NCI-H345 (cell line): ENCODE measurements at places on chromosomes 5 and 9.

GRCh38 chr9:33437898-33438297 lies 9.5 kb downstream of the AQP3 start:
- DNase-seq = no peak

- DNase-seq = no peak
Measured at GRCh38 chr9:26271495-26272122, 593.4 kb upstream of the TUSC1 start.

- no peak for DNase-seq
Measured at GRCh38 chr5:159309689-159310433, 20.4 kb downstream of the IL12B start.

GRCh38 chr9:137974746-137975526 lies 97.4 kb downstream of the CACNA1B start:
- no peak for DNase-seq

DNA sequence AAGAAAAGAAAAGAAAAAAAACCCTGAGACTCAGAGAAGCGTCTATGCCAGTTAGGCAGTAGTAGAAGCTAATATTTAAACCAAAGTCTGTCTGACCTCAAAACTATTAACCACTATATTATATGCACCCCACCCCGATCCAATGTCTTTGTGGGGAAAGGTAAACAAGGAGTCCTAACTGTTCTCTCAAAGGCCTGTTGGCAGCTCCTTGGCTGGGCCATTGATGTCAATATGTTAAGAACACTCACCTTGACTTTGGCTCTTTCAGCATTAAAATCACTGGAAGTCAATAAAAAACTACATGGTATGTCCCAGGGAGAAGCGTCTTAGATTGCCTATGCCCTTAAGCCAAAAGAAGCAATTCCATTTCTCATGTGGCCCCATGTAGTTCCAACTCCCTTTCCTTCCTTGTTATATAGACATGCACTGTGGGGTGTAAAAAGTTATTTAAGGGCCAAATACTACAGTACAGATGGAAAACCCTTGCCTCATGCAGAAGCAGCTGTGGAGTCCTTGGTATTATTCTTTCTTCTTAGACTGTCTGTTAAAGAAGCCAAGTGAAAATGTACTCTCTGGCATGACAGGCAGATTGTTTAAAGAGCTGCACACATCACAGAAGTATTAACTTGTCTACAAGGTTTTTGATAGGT lies 308.6 kb upstream of the RPS23 start:
- no peak for DNase-seq

DNA sequence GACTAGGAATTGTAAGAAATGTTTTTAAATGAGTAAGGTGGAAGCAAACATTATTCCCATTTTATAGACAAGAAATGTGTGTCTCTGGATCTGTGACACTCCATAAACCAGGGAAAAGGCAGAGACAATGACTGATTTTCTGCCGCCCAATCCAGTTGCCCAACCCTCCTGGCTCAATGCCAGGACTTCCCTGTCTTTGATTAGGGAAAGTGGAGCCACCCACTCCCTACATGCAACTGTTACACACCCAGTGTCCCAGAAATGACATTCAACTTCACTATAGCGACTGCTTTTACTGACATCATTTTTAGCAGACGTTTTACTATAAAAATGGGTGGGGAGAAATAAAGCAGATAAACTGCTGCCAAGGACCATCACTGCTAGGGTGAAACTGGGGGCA lies 79.7 kb downstream of the THBS4 start:
- DNase-seq = no peak

- no peak for DNase-seq
Measured at GRCh38 chr5:128881502-128882018, 83.7 kb upstream of the SLC27A6 start.

GRCh38 chr9:125617087-125617486 lies 89.9 kb downstream of the MAPKAP1 start:
- DNase-seq = no peak

- DNase-seq = no peak
Measured at GRCh38 chr9:99241106-99241505, 19.0 kb downstream of the SEC61B start.

DNA sequence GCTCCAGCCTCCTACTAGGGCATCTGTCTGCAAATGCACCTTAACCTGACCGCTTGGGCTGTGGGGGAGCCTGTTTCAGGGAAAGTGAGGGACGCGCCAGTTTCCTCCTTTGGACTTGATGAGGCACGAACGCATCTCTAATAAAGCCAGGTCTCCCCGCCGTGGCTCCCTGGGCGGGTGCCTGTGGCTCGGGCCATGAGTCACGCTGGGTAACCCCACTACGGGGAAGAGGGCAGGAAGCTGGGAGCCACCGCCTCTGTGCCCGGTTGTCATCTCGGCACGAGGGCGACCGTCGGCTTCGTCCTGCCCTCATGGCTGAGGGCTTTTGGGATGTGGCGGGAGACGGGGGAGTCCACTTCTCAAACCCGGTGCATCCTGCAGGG lies 12.1 kb downstream of the NOTCH1 start:
- DNase-seq = no peak

GRCh38 chr5:483011-483410 lies 40.0 kb downstream of the EXOC3 start:
- no peak for DNase-seq

DNA sequence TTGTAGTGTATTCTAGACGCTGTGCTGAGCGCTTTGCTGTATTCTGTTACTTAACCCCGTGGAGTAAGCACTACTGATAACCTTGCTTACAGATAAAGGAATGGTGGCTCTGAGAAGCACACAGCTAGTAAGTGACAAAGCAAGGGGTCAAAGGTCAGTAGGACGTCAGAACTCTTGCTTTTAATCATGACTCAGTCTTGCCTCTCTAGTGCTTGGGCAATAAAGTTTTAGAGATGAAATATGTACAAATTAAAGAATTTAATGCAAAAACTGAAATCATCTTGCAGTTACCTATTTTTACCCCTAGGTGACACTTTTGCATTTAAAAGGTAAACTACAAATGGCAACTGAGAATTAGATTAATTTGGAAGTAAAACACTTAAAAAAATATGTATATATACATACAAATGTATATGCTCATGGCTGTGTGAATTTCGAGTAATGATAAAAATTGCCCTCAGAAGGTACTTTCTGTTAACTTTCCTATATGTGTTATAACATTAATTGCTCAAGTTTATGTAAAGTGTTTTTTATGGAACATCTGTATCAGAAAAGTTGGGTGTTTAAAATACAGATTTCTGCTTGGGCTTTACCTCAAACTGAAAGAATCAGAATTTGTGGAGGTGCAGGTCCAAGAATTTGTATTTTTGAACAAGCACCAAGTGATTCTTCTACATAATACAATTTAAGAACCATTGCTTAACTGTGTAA lies 175.1 kb upstream of the DAB2 start:
- DNase-seq = no peak

DNA sequence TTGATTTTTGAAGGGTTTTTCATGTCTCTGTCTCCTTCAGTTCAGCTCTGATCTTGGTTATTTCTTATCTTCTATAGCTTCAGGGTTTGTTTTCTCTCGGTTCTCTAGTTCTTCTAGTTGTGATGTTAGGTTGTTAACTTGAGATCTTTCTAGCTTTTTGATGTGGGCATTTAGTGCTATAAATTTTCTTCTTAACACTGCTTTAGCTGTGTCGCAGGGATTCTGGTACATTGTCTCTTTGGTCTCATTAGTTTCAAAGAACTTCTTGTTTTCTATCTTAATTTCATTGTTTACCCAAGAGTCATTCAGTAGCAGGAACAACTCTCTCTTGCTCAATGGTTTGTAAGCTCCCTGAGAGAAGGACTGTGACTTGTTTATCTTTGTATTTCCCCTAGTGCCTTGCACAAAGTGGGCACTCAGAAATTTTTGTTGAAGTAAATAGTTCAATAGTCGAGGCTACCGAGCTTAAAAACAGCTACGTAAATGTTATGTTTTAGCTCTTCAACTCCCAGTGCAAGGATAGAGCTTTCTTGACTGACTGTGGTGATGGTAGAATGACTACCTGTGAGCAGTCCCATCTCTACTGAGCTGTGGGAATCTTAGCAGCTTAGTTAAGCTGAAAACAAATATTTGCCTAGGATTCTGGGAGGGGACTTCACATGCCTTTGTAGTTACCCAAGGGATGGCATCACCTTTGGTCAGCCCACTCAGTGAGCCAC lies 225.8 kb upstream of the ELL2 start:
- DNase-seq = no peak

DNA sequence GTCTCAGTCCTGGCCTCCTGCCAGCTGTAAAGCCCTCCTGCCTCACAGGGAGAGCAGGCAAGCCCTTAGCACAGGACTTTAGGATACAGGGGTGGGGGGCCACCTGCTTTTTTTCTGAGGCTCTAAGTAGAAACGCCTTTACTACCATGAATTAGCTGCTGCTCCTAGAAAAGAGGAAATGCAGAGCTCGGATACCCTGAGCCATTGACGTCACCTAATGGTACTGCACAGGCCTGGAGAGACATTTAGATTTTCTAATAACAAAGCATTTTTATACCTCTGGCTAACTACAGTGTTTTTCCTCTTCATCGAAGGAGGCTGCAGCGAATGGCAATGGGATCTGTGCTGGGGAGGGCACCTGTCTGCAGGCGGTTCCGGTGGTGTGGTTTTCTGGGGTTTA lies 137.0 kb downstream of the WDR41 start:
- DNase-seq = no peak

GRCh38 chr9:95757439-95757838 lies 118.1 kb upstream of the ERCC6L2 start:
- no peak for DNase-seq

- no peak for DNase-seq
Measured at GRCh38 chr5:83877911-83878706, 157.5 kb upstream of the HAPLN1 start.

- DNase-seq = no peak
Measured at GRCh38 chr9:2634818-2635217, 13.2 kb downstream of the VLDLR start.

DNA sequence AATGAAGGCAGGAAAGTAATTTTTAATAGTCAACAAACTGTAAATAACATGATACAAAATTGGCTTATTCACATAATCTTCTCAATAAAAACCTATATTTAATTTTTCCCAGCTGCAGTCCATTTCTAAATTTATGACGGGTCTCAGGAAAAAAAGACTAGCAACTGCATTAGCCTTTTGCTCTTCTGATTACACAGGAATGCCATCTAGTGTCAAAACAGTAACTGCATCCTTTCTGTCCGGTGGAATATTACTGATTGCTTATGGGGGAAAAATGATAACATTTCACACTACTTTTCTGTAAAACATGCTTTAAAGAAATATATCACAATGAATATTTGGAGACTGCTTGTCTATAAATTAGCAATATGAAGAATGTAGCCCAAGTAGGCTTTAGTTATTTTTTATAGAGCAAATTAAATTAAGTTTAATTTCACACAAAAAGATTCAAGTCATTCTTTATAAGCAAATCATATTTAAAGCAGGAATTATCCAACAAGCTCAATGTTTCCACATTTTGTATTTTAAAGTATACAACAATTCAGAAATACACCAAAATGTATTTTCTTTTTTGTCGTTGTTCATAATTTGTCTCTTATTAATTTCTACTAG lies 534.7 kb downstream of the CDH10 start:
- DNase-seq = peak; percentile 61

DNA sequence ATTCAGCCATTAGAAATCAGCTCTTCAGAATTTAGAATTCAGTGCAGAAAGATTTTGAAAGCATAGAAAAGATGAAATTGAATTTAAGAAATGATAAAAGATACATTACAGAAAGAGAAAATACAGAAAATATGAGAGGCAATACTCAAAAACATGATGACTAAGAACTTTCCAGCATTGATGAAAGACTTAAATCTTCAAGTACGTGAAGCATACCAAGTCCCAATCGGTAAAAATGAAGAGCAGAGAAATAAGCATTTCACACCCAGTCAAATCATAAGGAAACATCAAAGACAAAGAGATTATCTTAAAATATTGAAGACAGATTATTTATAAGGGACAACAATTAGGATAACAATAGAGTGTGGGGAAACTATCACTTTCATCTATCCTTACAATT lies 35.1 kb downstream of the MUSK start:
- DNase-seq = no peak

DNA sequence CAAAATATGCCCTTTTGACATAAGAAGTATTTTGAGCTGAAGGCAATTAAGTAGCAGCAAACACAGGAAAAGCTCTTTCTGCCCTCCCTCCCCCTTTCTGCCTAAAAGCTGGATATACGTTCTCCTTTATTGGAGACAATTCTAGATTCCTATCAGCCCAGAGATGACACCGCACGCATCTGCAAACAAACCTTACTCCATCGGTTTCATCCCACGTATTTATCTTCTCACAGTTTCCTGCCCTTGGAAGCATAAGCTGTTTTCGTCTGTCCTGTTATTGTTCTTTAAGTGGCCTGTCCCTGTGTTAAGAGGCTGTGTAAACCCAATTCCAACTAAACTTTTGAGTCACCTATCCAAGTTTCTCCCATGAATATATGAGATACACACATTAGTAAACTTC lies 11.8 kb downstream of the TBC1D9B start:
- DNase-seq = no peak

DNA sequence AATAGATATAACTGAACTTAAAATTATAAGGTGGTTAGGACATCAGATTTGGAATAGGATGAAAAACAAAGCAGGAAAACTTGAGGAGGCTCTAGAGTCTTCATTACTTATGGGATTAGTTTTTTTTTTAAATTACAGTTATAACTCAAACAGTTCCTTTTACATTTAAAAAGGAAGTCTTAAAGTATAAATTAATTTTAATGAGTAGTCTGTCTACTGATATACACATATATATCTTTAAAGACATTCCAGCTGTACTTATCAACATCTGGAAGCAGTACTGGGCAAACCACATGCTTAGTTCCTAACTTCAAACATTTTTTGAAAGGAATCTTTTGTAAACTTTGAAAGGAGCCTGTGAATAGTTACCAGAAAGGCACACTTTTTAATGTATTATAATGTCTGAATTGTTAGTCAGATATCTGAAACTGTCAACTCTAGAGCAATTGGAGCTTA lies 6.0 kb downstream of the ACTBL2 start:
- no peak for DNase-seq

GRCh38 chr5:83787631-83788030 lies 67.0 kb upstream of the HAPLN1 start:
- no peak for DNase-seq

DNA sequence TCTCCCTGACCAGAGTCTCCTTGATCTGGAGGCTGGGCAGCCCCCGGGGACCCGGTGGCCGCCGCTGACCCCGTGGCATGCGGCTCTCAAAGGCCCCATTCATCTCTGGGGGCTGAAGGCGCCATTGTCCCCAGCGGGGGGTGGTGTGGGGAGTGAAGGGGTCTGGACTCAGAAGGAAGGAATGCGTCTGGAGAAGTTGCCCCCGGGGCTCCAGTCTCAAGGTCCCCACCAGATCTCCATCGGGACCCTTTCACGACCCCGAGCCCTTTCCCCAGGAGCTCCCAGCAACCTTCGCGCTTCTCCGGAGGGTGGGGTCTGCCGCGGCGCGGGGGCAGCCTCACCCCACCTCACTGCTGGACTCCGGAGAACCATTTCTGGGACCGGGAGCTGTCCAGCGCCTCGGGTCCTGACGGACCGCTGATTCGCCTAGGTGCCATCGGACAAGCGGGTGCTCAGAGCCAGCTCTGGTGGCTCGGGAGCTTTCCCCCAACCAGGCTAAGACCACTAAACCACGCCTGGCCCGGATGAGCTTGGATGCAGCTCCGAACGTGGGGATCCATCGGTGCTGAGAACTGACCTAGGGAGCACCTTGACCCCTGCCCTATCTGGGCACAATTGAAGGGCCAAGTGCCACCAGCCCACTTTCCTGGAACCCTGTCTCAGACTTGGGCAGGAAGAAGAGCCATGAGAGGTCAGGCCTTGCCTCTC lies 5.1 kb upstream of the PCDH1 start:
- no peak for DNase-seq

GRCh38 chr9:109383356-109383755 lies 62.5 kb upstream of the EPB41L4B start:
- no peak for DNase-seq
